ENCODE measurements at places on chromosomes 12 and 14. TPM values are rescaled to one million over a fixed set of nuclear protein-coding genes. Genes with fewer than 3 reads are reported as not detected.

KRT79 gene
- not detected for total RNA-seq

GRCh38 chr12:18054925-18055619, 34.9 kb downstream of the RERGL start:
- DNase-seq: no peak

LLPH gene
- total RNA-seq: 17.3 TPM

DYNLL1 gene
- total RNA-seq: 256 TPM

SLCO1B1 gene
- not detected for total RNA-seq

GPR65 gene
- 2.5 TPM for total RNA-seq

IL22 gene
- total RNA-seq: not detected

DNA sequence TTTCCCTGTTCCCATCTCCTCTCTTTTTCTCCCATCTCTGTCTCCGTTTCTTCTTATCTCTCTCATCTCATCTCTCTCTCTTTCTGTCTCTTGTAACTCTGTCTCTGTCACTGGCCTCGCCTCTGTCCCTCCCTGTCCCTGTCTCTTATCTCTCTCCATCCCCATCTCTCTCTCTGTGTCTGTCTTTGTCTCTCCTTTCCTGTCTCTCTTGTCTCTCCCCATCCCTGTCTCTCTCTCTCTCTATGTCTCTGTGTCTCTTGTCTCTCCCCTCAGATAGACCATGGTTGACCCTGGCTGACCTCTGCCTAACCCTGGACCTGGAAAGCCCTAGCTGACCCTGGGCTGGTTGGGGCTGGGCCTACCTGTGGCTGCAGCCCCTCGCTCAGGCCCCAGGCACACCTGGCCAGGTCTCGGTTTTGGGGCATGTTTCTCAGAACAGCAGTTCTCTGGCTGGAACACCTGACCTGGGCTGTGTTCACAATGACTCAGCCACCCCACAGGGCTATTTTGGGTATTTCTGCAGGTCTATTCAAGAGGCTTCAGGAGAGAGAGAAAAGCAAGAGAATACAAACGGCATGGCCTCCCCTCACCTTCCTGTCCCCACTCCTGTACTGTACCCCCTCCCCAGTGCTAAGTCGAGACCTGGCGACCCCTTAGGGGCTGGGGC, 174.4 kb downstream of the TMEM121 start:
- DNase-seq: no peak

DNA sequence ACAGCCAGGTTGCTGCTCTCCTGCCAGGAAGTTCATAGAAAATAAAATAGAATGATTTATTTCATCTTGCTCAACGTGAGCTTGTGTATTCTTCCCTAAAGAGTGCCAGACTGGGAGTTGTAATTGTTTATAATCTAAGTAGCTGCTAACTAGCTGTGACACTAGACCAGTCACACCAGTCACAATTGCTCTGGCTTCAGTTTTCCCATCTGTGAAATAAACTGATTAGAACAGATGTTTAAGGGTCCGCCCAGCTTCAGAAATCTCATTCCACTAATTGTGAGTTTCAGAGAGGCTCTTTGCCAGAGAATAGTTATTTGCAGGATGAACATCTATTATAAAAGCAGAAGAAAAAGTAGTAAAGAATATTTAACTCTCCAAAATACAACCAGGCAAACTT, 55.6 kb upstream of the ZDHHC17 start:
- no peak for DNase-seq

Data from right cardiac atrium (tissue), 5 donors.